ENCODE measurements at places on chromosomes 3 and 15.

DNA sequence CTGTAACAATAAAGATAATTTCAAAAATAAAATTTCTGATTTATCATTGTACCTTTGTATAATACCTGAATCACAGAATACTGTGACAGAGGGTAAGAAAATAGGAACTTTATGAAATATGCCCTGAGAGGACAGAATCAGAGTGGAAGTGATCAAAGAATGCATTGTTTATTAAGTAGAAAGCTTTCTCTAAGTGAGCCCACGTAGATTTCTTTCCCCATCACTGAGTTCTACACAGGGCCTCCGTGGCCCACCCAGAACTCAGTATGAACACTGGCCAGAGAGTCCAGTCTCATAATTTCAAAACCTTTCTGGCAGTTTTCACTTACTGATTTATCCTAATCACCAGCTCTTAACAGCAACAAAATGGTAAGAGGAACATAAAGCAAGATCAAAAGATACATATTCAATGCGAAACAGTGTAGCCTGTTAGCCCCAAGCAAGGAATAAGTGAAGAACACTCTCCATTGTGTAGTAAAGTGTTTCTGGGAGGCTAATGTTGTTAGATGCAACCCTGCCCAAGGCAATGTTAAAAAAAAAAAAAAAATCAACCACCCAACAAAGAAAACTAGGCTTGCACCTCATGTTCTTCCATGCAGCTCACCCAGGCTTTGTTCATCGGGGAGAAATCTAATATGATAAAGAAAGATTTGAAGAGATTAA, 341.3 kb downstream of the LSAMP start:
- no peak for DNase-seq

- no peak for DNase-seq
These were observed 12.7 kb upstream of the CFAP91 start for GRCh38 chr3:119690043-119690656.

DNA sequence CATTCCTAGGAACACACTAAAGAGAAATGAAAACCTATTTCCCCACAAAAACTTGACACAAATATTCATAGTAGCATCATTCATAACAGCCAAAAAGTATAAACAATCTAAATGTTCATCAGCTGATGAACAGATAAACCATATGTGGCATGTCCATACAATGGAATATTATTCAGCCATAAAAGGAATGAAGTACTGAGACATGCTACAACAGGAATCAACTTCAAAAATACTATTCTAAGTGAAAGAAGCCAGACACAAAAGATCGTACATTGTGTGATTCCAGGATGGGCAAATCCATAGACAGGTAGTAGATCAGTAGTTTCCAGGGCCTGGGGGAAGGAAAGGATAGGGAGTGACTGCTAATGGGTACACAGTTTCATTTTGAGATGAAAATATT, 118.0 kb downstream of the GSK3B start:
- DNase-seq, result no peak

GRCh38 chr15:89035150-89035549, 53.1 kb upstream of the ABHD2 start:
- DNase-seq, result no peak

DNA sequence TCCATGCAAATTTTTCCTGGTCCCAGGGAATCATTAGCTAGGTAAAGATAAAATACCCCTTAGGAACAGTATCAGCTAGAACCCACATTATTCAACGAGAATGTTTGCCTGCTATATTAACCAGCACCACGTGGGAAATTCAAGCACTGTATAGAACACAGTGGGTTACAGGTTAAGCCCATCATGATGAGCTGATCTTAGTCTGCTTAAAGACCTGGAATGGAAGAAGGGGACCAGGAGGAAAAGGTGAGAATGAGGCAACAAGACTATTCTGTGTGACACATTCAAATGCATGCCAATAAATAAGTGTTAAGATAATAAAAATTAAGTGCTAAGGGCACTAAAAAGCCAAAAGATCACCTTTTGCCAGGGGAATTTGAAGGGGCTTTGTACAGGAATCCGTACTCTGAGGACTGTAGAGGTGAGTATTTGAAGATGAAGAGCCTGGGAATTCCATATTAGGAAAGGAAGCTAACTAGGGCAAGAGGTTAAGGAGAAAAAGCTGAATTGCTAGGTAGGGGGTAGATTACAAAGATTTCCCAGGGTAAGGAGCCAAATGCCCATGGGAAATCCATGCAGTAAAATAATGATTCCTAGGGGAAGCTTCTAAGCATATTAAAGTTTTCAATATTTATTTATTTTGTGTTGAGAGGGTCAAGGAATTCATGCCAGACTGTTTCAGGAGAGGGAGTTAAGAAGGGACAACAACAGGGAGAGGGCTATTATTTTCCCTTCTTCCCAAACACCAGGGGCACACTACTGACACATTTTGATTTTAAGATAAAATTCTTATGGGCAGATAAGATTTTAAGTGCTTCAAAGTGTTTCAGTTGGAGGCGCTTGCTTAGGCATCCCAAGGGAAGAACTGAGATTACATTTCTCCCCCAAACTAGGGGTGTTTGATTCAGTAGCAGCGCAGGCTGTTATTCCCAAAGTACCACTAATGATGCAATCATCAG, 2.3 kb upstream of the MED12L start:
- no peak for DNase-seq

- DNase-seq, result no peak
These were observed 169.8 kb upstream of the ROBO1 start for GRCh38 chr3:79937567-79937966.

- DNase-seq, result no peak
These were observed 26.4 kb upstream of the HERC1 start for GRCh38 chr15:63860155-63860554.

DNA sequence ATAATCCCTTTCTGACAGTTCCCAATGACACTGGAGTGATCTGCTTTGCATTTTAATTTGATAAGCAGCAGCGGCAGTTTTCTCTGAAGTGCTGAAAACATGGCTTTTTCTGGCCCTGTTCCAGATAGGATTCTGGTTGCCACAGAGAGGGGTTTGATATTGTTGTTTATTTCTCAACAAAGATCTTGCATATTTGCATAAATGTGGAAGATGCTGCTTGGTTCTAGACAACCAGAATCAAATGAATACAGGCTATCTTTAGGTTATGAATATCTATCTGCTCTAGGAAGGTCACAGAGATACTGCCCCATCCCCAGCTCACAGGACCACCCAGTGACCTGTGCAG, 137.1 kb downstream of the ZNF609 start:
- DNase-seq, result no peak

- DNase-seq, result no peak
These were observed 21.1 kb upstream of the GBE1 start for GRCh38 chr3:81782585-81782984.

- DNase-seq, result no peak
These were observed 2.7 kb downstream of the FBN1 start for GRCh38 chr15:48642795-48643194.

- DNase-seq, result no peak
These were observed 92.7 kb upstream of the PLXND1 start for GRCh38 chr3:129699199-129699598.

- no peak for DNase-seq
These were observed 11.8 kb upstream of the SCN10A start for GRCh38 chr3:38827791-38828190.

DNA sequence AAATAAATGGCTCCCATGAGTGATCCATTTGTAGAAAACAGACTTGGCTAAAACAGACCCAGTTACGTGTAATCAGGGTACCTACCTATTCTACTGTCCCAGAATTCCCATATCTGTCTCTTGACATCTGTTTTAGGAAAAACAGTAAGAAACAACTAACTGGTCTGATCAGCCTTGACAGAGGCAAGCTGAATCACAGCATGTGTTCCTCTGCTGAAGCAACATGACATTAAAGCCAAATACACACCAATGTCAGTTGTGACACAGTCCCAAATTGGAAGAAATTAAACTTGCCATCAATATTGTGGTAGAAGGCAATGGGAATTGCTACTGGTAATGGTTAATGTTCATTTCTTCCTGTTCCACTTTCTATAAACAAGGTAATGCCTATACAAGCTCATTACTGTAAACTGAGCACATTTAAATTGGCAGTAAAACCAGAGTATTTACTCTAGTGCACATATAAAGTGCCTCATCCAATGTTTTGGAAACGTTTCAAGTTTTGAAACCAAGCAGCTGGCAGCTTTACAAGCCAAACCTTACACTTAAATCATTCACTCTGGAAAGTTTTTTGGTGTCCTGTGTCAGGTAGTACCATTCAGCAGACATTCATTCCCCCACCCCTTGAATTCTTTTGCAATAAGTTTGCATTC, 27.0 kb downstream of the ALDH1A2 start:
- DNase-seq, result no peak

DNA sequence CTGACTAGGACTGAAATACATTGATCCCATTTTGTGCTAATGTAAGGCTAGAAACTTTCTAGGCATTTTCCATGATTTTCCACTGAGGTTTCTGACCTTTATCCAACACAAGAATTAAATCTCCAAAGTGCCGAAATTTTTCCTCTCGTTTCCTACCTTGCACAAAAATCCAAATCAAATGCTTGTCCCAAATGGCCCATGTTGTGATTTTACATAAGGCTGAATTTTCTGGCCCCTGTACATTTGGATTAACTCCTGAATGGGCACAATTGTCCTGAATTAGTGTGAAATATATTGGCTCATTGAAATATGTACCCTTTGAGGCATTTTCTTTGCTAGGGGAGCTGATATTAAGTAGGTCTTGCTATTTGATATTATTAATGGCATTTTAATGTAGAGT, 105.6 kb upstream of the CBLB start:
- DNase-seq, result no peak

DNA sequence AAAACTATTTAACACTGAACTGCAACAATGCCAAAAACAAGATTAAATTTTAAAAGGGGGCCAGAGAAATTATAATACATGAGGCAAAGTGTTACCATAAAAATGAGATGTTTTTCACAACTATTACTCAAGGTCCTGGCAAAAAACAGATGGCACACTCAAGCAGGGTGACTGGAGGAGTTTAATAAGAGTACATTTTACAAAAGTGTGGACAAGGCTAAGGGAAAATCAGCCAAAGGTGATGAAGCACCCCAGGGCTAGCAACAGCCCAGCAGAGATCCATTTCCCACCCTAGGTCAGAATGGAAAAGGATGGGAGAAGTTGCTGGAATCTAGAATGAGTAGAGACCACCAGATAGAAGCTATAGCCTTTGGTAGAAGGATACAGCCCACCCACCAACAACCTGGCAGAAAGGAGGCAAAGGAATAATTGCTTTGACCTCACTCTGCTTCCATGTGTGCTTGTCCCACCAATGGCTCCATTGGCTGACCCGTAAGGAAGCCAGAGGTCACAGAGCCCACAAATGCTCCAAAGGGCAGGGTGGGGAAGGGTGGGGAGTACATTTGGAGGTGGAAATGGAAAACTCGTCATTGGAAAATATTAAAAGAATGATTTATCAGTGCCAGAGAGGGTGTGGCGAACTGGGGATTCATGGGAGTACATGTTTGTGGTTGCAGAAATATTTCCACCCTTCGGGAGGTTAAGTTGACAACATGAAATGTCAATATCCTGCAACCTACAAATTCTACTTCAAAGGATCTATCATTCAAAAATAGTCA, 161.0 kb upstream of the UBE2E2 start:
- DNase-seq, result no peak

DNA sequence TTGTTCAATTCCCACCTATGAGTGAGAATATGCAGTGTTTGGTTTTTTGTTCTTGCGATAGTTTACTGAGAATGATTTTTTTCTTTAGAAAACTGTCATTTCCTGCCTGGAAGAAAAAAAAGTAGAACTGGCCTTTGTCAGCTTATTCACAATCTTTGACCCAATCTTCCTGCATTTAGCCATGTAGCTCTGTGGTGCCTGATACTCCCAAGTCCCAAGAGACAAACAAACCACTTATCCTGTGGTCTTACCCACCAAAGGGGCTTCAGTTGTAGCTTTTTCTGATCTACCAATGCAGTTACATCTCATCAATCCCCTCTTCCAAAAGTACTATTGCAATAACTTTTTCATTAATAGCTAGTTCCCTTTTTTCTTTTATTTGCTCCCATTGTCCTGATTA, 444.6 kb downstream of the GRM7 start:
- no peak for DNase-seq
